Inflammatory macrophage treated with lipopolysaccharide for 4 hours (primary cell): ENCODE measurements at places on chromosomes 12 and 14.

- DNase-seq, result no peak
These were observed 1280.9 kb downstream of the AACS start for GRCh38 chr12:126346087-126346486.

- no peak for DNase-seq
These were observed 142.0 kb downstream of the PLXNC1 start for GRCh38 chr12:94290353-94290752.

DNA sequence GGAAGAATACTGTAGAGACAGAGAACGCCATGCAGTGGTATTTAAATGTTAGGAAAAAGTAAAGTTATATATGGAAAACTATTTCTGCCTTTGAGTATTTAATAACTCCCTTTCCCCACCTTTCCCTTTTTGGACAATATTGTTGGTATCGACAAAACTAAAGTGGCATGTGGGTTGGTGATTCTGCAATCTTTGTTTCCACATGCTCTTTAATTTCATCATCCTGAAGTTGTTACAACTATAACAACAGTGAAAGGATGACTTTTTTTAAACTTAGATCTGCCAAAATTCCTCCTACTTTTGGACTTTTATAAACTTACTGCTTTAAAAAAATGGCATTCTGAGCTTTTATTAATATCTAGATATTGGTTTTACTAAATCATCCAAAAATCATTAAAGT lies 25.3 kb downstream of the TTC8 start:
- DNase-seq, result peak; percentile 48

- DNase-seq, result no peak
These were observed 198.8 kb upstream of the TMEM132C start for GRCh38 chr12:128068211-128068610.

- no peak for DNase-seq
These were observed 443.6 kb upstream of the SOX5 start for GRCh38 chr12:24393071-24393470.

- peak; percentile 22 for DNase-seq
These were observed 1.2 kb upstream of the COX14 start for GRCh38 chr12:50110762-50111351.

DNA sequence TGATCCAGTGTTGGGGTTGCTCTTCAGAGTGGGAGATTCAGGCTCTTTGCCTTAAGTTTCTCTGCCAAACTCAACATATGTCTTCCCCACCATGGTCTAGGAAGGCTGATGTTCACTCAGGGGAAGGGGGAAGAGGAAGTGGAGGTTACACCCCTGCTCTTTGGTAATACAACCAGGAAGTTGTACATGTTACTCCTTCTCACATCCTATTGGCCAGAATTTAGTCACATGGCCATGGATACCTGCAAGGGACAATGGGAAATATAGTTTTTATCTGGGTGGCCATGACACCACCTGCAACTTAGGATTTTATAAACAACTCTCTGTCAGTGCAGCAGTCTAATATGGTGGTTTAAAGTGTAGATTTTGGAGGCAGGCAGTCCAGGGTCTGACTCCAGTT lies 150.9 kb downstream of the TBX5 start:
- no peak for DNase-seq

GRCh38 chr12:68788554-68789143 lies 19.3 kb upstream of the MDM2 start:
- no peak for DNase-seq

DNA sequence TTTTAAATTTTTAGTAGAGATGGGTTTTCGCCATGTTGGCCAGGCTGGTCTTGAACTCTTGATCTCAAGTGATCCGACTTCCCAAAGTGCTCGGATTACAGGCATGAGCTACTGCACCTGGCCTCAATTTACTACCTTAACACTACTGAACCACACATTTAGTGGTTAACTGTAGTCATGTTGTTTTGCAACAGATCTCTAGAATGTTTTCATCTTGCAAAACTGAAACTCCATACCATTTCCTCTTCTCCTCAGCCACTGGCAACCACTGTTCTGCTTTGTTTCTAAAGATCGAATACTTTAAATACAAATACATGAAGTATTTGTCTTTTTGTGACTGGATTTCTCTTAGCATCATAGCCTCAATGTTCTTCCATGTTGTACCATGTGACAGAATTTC lies 15.4 kb upstream of the SMCO2 start:
- DNase-seq, result peak; percentile 74

- no peak for DNase-seq
These were observed 36.1 kb downstream of the TBC1D30 start for GRCh38 chr12:64860446-64860998.

- DNase-seq, result no peak
These were observed 9.1 kb downstream of the B4GALNT3 start for GRCh38 chr12:468671-469389.

GRCh38 chr14:96164861-96165490 lies 39.7 kb upstream of the BDKRB2 start:
- DNase-seq, result no peak

GRCh38 chr14:98773814-98774213 lies 498.2 kb downstream of the BCL11B start:
- no peak for DNase-seq

GRCh38 chr12:263574-263973 lies 938 bp upstream of the SLC6A13 start:
- no peak for DNase-seq

GRCh38 chr14:35028435-35028834 lies 17.6 kb upstream of the FAM177A1 start:
- no peak for DNase-seq

DNA sequence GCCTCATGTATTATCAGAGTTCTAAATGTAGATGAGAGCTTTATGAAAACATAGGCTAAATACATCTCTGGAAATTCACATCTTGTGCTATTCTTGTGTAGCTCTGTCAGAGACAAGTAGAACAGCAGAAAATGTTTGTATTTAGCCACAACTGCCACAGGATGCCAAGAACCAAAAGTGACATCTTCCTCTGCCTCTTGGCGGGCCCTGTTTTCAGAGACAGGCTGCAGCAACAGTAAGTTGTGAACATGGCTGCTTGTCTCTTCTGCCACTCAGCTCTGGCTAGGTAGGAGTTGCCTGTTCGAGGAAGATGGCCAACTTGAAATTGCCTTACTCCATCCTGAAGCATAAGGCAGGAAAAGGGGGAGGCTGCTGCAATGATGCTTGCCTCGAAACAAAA lies 30.4 kb downstream of the SETD3 start:
- no peak for DNase-seq

DNA sequence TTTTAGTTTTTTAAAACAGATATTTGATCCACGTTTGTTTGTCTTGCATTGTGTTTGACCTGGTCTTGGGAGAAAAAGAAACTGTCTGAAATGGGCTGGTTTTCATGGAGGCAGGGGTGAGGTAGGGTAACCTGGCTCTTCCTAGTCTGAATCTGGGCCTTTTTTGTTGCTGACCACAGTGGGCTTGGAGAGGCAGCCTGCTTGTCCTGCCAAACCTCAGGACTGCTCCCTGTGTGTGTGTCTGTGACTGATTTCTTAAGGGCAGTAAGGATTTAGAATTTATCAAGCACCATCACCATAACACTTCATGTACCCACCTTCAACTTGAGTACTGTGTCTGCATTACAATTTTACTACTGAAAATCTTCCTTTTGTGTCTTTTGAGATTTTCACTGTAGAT lies 28.5 kb downstream of the DAAM1 start:
- no peak for DNase-seq

DNA sequence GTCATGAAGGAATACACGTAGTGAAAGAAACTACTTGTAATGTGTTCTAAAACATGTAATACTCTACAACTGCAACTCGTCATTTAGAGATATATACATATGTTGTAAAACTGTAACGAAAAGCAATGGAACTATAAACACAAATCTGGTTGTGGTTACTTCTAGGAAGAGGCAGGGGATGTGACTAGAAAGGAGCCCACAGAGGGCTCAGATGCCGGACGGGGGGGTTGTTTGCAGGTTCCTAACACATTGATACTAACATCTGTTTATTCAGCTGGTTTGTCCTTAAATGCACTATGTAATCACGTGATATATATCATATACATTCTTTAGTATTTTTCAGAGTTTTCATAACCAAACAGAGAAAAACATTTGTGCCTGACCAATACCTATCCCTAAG lies 16.1 kb upstream of the ANHX start:
- no peak for DNase-seq

- no peak for DNase-seq
These were observed 162.4 kb downstream of the CAND1 start for GRCh38 chr12:67431411-67432020.

GRCh38 chr14:106055289-106055688 lies 528.9 kb downstream of the TMEM121 start:
- DNase-seq, result no peak

- DNase-seq, result no peak
These were observed 912.4 kb downstream of the VRK1 start for GRCh38 chr14:97709552-97709951.

DNA sequence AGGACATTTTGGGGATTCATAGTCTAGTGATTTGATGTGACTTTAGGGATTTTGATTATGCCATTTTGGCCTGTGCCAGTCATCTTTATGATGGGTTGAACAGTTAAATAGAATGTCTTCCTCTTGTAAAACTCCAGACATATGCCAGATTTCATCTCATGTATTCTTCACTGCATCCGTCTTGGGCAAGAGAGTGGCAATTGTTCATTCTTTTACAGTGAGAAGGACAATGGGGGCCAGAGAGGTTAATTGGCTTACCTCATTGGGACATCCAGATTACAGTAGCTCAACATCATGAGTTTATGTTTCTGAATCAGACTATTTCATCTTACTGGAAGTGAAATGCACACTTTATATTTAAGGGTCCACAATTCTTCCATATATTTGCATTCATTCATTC lies 108.2 kb upstream of the SLC38A2 start:
- no peak for DNase-seq

DNA sequence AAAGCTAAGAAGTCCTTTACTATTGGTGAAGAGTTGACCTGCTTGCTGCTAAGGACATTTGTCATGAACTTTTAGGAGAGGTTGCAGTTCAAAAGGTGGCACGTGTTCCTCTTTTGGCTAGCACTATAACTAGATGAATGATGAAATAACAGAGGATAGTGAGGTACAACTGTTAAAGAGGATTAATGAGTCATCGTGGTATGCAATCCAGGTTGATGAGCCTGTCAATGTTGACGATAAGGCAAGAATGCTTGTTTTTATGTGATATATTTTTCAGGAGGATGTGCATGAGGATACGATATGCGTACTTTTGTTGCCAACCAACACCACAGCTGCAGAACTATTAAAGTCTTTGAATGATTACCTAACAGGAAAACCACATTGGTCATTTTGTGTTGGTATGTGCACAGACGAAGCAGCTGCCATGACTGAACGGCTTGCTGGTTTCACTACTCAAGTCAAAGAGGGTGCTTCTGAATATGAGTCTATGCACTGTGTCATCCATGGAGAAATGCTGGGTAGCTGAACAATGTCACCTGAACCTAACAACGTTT lies 10.6 kb downstream of the CEP128 start:
- DNase-seq, result peak; percentile 75

- DNase-seq, result no peak
These were observed 188.8 kb downstream of the TTC7B start for GRCh38 chr14:90627478-90627877.

GRCh38 chr12:27516625-27517024 lies 7.4 kb upstream of the PPFIBP1 start:
- no peak for DNase-seq

DNA sequence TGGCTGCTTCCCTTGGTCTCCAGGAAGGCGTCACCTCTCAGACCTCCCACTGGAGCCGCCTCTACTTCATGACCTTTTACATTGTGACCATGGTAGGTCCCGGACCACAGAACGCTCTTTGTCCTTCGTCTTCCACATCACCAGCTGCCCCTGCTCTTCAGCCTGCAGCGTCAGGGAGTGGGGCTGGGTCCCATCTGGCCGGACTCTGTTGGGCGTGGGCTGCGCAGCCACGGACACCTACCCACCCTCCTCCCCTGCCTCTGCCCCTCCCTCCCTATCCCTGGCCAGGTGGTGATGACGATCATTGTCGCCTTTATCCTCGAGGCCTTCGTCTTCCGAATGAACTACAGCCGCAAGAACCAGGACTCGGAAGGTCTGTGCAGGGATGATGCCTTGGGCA lies 43.3 kb downstream of the SLC8B1 start:
- no peak for DNase-seq

GRCh38 chr12:51819736-51820525 lies 28.6 kb downstream of the FIGNL2 start:
- no peak for DNase-seq

DNA sequence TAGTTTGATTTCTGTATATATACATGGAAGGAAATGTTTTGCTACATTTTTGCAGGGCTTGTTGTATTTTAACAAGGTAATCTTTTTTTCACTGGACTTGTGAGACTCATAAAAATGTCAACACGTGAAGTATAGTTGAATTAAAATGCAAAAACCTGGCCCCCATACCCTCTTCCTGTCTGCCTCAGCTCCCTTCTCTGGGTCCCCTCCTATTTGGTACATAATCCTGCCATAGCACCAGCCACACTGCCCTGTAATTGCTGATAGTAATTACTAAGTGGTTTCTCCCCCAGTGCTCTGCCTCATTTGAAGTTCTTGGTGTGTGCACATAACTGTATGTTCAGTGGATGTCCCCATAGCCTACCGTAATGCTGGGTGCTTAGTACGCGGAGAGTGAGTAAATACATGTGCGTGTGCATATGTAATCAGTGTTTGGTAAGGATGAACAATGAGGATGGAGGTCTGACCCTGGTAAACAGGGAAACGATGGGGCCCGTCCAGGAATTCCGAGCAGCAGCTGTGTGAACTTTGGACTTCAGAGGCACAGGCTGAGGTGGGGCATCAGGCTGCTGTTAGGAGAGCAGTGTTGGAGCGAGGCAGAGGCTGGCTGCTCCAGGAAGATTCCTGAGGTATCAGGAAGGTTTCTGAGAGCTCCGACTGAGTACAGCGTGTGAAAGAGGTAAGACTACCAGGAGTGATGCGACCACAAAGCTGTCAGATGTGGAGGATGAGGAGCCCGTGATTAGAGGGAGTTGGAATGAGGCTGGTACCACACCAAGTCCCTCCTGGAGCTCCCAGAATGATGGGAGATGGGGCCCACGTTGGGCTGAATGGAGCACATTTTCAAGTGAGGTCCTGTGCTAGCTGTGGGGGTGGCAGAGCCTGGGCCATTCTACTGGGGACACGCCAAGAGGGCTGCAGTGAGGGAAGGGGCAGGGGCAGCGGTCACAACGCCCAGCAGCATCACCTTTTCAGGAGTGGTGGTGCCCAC lies 106.8 kb downstream of the PELI2 start:
- DNase-seq, result no peak

- DNase-seq, result no peak
These were observed 10.8 kb upstream of the DGLUCY start for GRCh38 chr14:91103116-91103515.

- DNase-seq, result peak; percentile 89
These were observed 188.7 kb downstream of the KITLG start for GRCh38 chr12:88391556-88391955.

DNA sequence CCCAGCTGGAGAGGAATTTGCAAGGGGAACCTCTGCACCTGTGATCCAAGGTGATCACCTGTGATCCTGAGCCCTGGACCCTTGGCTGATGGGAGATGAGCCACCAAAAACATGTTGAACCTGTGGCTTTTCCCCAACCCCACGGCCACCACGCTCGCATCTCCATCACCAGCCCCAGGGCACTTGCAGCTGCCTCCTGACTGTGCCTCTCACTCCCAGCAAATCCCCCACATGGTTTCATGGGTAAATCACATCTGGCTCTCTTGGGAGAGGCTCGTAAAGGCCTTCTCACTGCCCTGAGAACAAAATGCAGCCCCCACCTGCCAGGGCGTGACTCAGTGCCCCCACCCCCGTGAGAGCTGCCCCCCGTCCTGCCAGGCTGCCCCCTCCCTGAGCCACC lies 76.0 kb downstream of the RFLNA start:
- DNase-seq, result no peak

- DNase-seq, result no peak
These were observed 9.2 kb downstream of the ARHGAP9 start for GRCh38 chr12:57470286-57470969.
